ENCODE measurements at places on chromosomes 5 and 9.

DNA sequence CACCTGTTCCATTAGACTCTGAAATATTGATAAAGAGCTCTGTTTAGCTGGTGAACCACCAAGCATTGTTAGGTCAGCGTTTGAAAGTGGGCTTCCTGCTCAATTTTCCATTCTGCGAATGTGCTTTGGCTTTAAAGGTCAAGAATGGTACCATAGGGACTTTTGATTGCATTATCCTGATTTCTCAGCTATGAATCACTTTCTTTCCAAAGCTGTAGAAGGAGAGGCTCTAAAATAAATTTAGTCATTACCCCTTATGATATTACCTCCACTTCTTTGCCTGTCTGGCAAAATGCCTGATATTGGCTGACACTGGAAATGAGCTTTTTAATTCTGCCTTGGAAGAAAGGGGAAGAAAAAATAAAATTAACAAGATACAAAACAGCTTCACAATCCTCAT is 237.2 kb upstream of the CTNND2 start:
- DNase-seq: no peak

DNA sequence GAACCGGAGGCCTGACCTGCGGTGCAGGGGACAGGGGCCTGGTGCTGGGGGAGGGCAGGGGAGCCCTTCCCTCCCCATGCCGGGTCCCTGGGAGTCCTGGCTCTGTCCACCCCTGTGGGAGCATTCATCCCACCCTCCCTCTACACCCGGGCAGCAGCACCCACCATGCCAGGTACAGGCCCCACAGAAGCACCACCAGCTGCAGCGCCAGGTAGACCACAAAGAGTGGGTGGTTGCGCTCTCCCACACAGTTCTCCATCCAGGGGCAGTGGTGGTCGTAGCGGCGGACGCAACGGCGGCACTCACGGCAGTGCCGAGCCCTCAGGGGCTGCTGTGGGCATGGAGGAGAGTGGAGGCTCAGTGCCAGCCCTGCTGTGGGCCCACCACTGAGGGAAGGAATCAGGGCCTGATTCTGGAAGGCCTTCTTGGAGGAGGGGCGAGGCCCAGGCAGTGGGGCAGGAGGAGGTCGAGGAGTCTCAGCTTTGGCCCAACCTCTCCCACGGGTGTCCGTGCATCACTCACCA is 2.4 kb downstream of the ZDHHC12 start:
- DNase-seq: no peak

- no peak for DNase-seq
These were observed 221.7 kb downstream of the DIRAS2 start for GRCh38 chr9:90420768-90421513.

- no peak for DNase-seq
These were observed 221.0 kb downstream of the TSSK1B start for GRCh38 chr5:113213551-113214425.

DNA sequence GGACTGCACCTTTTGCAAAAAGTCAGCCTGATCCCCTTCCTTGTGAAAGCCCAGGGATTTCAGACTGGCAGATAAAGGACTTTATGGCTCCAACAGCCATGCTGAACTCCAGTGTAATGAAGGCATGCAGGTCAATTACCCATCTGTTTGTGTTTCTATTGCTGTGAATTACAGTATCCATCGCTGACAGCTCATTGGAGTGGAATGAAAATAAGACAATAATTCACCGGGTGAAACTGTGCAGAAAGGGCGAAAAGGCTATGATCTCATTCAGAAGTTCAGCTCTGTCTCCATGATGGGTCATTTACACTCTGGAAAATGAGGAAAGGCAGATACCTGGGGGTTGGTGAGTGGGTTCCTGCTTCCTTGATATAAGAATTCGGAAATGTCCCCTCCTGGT is 148.0 kb downstream of the BRINP1 start:
- DNase-seq: no peak
